DND-41 (cell line): ENCODE measurements at places on chromosomes 3 and 15.

DNA sequence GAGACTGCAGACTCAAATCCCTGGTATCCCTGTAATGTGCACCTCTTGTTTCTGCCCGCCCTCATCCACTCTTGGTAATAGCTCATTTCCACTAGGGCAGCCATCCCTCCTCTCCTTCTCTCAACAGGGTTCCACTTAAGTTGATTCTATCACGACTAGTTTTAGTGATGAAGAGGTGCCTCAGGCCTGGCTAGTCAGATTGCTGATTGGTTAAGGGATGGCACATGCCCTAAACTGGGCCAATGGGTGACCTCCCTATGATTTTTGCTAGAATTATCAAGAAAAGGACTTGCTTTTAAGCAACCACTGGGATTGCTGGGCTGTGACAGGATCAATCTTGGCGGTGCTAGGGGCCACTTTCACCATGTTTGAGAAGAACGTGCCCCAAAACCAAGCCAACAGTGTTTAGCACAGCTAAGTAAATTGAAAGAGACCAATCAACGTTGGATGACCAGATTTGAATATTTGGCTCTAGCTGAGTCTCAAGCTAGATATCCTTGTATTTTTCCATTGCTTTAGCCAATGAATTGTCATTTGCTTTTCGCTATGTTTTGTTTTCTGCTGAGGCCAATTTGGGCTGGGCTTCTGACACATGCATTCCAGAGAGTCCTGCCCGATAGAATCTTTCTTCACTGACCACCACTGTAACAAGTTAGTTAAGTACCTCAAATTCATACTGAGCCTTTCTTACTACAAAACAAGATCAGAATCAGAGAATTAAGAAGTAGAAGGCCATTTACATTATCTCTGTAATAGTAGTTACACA lies 131.0 kb downstream of the PDZRN3 start:
- DNase-seq = no peak
- no peak overlapping the region for H3K4me3 ChIP-seq
- no peak overlapping the region for H3K27ac ChIP-seq
- H3K4me1 ChIP-seq = no peaks in the 10 kb centered on the region

DNA sequence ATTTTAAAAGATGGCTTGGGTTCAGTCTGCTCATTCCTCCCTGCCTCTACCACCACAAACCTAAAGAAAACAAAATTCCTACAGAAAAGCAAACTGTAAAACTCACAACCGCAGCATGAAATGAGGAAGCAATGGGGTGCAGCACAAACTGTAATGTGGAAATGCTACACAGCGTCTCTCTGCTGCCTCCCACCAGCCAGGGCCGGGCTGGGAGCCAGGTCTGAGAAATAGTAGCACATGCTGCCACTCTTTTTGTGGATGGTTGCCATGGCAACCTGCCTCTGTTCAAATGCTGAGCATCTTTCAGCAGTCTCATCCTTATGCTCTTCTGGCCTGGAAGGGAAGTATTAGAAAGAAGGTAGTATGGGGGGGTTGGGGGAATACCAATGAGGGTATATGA lies 55.4 kb downstream of the EOMES start:
- H3K36me3 ChIP-seq = no peaks in the 10 kb centered on the region
- peaks cover 11% of the 10 kb centered on the region for H3K4me1 ChIP-seq
- peak; percentile 26 for DNase-seq
- H3K4me3 ChIP-seq = no peak overlapping the region

DNA sequence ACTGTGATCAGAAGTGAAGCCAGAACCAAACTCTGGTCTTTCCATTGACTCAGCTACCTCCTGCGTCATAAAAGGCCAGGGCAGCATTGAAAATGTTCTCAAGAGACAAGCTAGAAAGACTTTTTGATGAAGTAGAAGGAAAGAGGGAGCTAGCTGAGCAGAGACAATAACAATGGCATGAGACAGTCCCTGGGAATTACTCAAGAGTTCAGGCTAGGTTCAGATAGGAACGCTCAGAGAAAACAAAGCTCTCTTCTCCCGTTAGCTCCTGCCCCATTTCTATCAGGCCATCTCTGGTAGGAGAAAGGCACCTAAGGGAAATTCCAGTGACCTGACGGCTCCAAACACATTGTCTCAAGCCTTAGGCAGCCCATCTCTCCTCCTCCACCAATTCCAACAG lies 7.0 kb upstream of the OXTR start:
- no peaks in the 10 kb centered on the region for H3K36me3 ChIP-seq
- H3K4me3 ChIP-seq = no peak overlapping the region
- no peak overlapping the region for H3K27ac ChIP-seq
- H3K4me1 ChIP-seq = no peaks in the 10 kb centered on the region

DNA sequence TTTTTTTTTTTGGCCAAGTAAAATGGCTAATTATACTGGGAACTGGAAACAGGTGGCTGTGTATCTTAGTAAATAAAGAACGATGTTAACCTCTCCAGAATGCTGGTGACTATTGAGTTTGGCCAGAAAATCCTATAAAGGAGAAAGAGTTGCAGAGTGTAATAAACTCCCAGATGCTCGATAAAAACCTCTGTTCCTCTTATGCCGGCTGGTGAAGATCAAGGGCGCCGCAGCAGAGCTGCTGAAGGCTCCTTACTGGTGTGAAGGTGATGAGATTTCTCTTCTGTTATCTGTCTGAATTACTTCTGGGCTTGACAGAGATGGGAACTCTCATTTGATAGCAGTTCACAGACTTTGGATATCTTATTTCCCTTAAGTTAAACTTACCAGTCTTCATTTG lies 104.6 kb downstream of the PTPRG start:
- no peaks in the 10 kb centered on the region for H3K27me3 ChIP-seq
- peak overlapping the region; percentile 78 for H3K27ac ChIP-seq
- H3K4me1 ChIP-seq = peaks cover 67% of the 10 kb centered on the region
- H3K36me3 ChIP-seq = no peaks in the 10 kb centered on the region
- peak; percentile 37 for DNase-seq

DNA sequence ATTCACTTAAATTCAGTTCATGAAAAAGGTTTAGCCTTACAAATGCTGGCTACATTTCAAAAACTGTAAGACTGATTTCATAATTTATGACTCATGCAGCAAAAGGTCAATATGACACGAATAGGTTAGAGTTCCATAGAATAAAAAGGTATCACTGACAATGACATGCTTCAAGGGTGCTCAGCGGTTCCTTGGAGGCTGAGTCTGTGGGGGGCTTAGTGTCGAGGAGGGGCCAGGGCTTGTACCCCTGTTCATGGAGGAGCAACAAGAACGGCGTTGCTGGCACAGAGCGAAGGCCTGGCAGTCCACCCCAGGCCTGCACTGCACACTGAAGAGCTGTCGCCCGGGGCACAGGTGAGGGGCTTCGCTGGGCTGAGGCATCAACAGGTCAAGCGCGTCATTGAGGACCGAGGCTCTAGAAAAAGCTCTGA lies 174.2 kb downstream of the NR1D2 start:
- H3K27ac ChIP-seq = no peak overlapping the region
- no peak for DNase-seq
- H3K27me3 ChIP-seq = no peaks in the 10 kb centered on the region
- H3K36me3 ChIP-seq = no peaks in the 10 kb centered on the region
- no peaks in the 10 kb centered on the region for H3K4me1 ChIP-seq

- H3K4me1 ChIP-seq = peaks cover 99% of the 10 kb centered on the region
- DNase-seq = no peak
- no peaks in the 10 kb centered on the region for H3K27me3 ChIP-seq
- H3K27ac ChIP-seq = peak overlapping the region; percentile 99
- H3K36me3 ChIP-seq = peaks cover 44% of the 10 kb centered on the region
- peak overlapping the region; percentile 67 for H3K4me3 ChIP-seq
These were observed 25.3 kb downstream of the STARD5 start for GRCh38 chr15:81298611-81299010.

- no peak overlapping the region for H3K4me3 ChIP-seq
- no peaks in the 10 kb centered on the region for H3K27me3 ChIP-seq
- no peaks in the 10 kb centered on the region for H3K4me1 ChIP-seq
- H3K36me3 ChIP-seq = no peaks in the 10 kb centered on the region
- no peak for DNase-seq
These were observed 129.3 kb upstream of the TPM1 start for GRCh38 chr15:62913246-62913645.

DNA sequence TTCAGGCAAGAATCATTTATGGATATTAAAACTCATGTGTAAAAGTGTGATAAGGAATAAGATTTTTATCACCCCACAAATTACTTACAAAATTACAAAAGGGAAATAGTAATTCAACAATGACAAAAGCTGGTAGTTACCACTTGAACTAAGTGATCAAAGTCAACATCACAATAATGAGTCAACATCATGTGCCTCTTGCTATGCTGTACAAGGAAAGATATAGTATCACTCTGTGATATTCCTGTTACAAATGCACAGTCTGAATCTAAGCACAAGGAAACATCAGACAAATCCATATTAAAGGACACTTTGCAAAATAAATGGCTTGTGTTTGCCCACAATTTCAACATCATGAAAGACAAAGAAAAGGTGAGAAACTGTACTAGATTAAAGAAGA lies 90.5 kb upstream of the PLCL2 start:
- H3K36me3 ChIP-seq = no peaks in the 10 kb centered on the region
- H3K4me3 ChIP-seq = no peak overlapping the region
- no peak for DNase-seq
- H3K27ac ChIP-seq = no peak overlapping the region

- H3K27me3 ChIP-seq = no peaks in the 10 kb centered on the region
- peaks cover 25% of the 10 kb centered on the region for H3K4me1 ChIP-seq
- no peak overlapping the region for H3K27ac ChIP-seq
- DNase-seq = no peak
- no peaks in the 10 kb centered on the region for H3K36me3 ChIP-seq
- H3K4me3 ChIP-seq = no peak overlapping the region
These were observed 60.3 kb upstream of the MBNL1 start for GRCh38 chr3:152208439-152208838.

- H3K27ac ChIP-seq = no peak overlapping the region
- no peaks in the 10 kb centered on the region for H3K36me3 ChIP-seq
- H3K4me1 ChIP-seq = no peaks in the 10 kb centered on the region
- no peak overlapping the region for H3K4me3 ChIP-seq
- H3K27me3 ChIP-seq = no peaks in the 10 kb centered on the region
These were observed 38.0 kb downstream of the STAC start for GRCh38 chr3:36418296-36418695.

GRCh38 chr3:47804577-47804976 lies 1.6 kb downstream of the DHX30 start:
- H3K27me3 ChIP-seq = no peaks in the 10 kb centered on the region
- H3K27ac ChIP-seq = peak overlapping the region; percentile 11; the same call in 1 of the 2 replicates
- peak overlapping the region; percentile 96 for H3K4me3 ChIP-seq
- peaks cover 30% of the 10 kb centered on the region for H3K4me1 ChIP-seq
- H3K36me3 ChIP-seq = peaks cover 28% of the 10 kb centered on the region
- DNase-seq = no peak
